CD4-positive, alpha-beta T cell treated with Interleukin-4 for 1 hour (primary cell): ENCODE measurements at places on chromosomes 3 and 15.

DNA sequence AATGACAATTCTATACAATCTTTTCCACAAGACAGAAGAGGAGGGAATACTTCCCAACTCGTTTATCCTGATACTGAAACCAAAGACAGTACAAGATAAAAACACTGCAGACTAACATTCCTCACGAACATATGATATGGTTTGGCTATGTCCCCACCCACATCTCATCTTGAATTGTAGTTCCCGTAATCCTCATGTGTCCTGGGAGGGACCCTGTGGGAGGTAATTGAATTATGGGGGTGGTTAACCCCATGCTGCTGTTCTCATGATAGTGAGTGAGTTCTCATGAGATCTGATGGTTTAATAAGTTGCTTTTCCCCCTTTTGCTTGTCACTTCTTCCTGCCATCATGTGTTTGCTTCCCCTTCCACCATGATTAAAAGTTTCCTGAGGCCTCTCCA is 83.9 kb upstream of the PROK2 start:
- no peak for DNase-seq

DNA sequence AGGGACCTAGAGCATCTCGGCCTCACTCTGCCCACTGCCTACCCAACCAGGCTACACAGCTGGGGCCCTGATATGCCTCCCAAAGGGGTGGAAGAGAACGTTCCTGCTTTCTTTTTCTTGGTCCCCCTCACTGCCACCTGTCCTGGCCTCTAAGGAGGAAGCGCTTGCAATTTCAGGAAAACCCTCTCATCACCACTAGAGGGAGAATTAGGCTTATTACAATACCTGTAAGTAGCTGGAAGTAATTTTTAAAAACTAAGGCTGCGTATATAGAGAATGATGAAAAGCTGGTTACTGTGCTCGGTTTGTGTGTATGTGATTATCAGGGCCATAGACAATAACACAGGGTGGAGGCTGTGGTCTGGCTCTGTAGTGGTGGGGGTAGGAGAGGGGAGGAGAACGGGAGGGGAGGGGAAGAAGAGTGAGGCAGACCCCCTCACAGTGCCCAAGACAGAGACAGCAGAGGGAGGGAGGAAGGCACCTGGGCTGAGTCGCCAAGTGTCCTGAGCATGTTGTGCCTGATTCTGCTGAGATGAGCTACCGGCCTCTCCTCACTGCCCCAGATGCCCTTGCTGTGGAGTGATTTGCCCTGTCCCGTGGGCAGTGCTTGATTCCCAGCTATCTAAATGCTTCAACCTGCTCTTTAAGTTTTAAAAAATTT is 3.3 kb downstream of the GABRG3 start:
- no peak for DNase-seq

DNA sequence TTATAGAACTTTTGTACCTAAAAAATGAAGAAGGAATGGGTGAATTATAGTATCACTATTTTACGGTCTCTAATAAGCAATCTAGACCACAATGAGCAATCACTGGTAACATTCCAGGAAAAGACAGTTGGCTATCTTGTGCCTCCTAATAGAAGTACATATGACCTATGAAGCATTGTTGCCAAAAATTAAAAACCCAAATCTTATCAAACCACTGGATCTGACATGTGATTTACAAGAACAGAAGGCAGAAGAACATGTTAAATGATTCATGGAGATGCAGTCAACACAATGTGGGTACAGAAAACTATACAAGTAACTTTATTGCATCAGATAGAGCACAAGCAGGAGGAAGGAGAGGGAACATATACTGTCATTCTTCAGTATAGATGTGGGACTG is 14.5 kb upstream of the HYKK start:
- DNase-seq: no peak

DNA sequence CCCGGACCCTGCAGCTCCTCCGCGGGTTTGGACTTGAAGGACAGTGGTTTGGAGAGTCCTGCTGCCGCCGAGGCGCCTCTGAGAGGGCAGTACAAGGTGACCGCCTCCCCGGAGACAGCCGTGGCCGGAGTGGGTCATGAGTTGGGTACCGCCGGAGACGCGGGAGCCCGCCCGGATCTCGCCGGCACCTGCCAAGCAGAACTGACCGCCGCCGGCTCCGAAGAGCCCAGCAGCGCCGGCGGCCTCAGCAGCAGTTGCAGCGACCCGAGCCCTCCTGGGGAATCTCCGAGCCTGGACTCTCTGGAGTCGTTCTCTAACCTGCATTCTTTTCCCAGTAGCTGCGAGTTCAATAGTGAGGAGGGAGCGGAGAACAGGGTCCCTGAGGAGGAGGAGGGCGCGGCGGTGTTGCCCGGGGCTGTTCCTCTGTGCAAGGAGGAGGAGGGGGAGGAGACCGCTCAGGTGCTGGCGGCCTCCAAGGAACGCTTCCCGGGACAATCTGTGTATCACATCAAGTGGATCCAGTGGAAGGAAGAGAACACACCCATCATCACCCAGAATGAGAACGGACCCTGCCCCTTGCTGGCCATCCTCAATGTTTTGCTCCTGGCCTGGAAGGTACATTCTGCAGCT is 634 bp downstream of the MINDY2 start:
- no peak for DNase-seq

DNA sequence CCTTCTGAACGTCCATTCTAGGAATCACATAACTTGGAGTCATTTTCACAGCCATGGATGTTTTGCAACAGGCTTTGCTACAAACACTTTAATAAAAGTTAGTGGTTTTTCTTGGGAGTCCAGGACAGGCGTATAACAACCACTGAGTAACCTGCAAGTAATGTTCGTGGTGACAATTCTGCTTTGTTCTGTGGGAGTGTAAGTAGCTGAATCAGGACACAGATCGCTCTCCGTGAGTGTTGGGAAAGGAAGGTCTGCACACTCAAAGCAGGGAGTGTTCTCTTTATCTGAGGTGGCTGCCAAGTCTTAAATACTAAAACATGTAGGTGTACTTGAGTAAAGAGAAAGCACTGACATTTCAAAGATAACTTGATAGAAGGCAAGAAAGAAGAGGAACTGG is 7.9 kb upstream of the BNC1 start:
- DNase-seq: no peak

DNA sequence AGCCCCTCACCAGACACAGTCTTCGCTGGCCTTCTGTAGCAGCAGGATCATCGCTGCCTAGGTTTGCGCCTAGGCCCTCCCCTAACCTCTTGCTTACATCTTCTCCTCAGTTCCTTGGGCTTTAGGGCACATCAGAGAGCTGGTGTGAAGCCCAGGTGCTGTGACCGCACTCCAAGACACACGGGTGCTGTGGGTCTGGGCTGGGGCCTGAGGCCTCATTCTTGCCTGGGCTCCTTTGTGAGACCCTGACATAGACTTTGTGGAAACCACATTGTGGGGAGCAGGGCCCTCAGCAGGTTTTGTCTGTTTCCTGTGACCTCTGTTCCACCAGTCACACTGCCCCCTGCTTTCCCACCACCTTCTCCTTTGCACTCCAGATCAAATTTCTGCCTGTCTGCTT is 8.0 kb downstream of the AMIGO3 start:
- no peak for DNase-seq

DNA sequence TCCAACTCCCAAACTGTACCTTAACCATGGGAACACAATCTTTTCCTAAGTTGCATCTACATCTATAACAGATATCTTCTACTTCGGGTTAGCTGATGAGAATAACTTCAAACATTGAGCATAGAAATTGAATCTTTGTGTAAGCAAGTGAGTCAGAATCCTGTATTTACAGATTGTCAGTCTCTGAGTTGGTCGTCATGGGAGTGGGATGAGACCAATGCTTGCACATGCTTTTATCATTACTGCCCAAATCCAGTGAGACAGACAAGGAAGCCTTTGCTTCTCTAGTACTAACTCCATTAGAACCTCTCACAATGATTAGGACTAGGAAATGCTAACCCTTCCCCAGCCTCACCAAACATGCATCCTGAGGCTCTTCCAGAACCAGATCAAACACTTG is 587.1 kb upstream of the ZNF717 start:
- DNase-seq: no peak

DNA sequence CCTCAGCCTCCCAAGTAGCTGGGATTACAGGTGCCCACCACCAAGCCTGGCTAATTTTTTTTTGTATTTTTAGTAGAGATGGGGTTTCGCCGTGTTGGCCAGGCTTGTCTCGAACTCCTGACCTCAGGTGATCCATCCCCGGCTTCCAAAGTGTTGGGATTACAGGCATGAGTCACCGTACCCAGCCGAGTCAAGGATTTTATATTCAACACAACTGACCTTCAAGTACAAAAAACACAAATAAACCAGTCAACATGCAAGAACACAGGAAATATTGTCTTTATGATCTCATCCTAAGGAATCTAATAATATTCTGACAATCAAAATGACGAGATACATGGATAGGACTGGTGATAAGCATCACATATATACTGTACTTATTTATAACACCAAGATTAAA is 37.9 kb downstream of the TJP1 start:
- DNase-seq: no peak

- DNase-seq: no peak
Observed at GRCh38 chr3:112746675-112747280, 99.9 kb downstream of the CD200R1L start.

DNA sequence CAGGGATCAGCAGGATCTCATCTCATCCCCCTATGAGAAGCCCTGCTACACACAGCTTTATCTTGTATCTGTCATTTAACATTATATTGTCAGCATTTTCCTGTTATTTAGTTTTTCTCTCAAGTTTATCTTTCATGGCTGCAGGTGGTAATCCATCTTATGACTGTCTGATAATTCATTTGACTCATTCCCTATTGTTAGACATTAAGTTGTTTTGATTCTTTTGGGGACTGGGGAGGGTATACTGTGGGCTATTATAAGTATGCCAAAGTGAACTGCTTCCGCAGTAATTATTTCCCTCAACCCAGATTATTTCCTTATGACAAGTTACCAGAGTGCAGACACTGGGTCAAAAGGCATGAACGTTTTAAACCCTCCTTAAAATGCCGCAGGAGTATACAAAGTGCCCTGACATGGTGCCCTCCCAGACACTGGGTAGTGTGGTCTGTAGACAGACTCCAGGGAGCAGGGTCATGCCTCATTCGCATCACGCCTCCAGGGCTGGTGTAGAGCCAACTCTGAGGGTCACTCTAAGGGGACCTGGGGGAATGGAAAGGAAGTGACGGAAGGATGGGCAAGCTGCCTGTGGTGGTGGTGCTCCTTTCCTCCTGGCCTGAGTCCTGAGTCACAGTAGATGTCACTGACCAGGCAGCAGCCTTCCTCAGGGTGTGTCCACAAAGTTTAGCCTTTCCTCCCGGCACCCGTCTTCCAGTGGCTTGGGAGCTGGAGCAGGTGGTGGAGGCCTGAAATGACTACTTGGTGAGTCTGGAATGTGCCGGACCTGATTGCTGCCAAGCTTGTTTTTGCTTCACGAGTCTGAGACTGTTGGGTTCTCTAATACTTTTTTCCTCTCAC is 11.6 kb downstream of the GPR160 start:
- DNase-seq: no peak

- DNase-seq: no peak
Observed at GRCh38 chr3:88343264-88343663, 193.5 kb downstream of the C3orf38 start.

GRCh38 chr3:118987477-118987876 is 47.2 kb downstream of the IGSF11 start:
- no peak for DNase-seq

DNA sequence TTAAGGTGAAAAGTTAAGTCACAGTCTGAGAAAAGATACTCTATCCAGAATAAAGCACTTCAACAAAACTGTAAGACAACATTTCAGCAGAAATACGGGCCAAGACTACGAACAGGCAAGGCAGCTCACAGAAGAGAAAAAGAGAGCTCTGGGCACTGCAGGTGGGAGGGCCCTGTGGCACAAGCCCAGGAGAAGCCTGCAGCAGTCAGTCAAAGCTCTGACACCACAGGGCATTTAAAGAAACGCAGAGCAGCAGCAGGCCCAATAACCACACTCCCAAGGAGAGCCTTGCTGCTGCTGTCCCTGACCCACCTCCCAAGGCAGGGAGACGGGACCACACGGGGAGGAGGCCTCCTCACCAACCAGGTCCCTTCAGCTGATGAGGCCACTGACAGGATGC is 19.2 kb downstream of the CHSY1 start:
- DNase-seq: no peak

- no peak for DNase-seq
Observed at GRCh38 chr3:178087376-178087775, 448.9 kb upstream of the KCNMB2 start.

DNA sequence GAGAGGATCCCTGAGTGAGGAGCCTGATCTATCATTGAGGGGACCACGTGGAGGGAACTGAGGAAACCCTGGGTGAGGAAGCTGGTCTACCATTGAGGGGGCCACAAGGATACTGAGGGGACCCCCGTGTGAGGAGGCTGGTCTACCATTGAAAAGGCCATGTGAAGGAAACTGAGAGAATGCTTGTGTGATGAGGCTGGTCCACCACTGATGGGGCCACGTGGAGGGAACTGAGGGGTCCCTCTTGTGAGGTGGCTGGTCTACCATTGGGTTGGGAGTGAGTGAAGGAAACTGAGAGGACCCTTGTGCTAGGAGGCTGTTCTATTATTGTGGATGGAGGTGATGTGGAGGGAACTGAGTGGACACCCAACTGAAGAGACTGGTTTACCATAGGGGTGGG is 161.3 kb downstream of the FBLN2 start:
- no peak for DNase-seq

- DNase-seq: no peak
Observed at GRCh38 chr15:100337096-100338044, 4.4 kb downstream of the ADAMTS17 start.

DNA sequence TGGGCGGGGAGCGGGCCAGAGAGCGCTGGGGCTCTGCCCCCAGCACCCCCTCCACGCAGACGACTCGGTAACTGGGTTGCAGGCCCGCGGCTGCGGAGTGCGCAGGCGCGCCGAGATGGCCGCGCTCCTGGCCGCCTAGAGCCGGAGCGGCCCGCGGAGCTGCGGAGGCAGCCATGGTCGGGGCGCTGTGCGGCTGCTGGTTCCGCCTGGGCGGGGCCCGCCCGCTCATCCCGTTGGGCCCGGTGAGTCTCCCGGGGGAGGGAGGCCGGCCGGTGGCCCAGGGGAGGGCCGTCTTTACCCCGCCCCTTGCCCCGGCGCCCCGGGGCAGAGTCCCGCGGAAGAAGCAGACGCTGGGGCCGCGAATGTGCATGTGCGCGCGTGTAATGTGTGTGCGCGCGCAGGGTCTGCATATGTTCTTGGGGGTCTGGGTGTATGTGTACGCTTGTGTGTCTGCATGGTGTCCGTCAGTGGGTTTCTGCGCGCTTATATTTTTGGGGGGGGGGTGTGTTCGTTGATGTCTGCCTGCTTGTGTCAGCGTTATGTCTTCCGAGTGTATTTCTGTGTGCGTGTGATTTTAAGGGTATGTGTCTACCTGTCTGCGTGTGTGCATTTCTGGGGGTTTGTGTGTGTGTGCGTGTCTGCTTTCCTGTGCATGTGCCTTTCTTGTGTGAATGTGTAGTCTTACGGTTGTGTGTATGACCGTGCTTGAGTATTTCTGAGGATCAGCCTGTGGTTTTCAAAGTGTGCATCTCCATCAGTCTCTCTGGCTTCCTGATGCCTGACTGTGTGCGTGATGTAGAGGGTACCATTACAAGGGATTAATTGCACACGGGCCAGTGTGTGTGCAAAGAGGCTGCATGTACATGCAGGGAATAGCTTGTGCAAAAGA is at the start of gene ABHD14A:
Gene ABHD14A (plus strand): TSS at position 102 of the 889 bp plus-strand sequence. CDS start 72 bp downstream, at position 174.
- DNase-seq: peak; percentile 84

GRCh38 chr15:90760661-90761232 is 43.6 kb downstream of the BLM start:
- DNase-seq: no peak
